ENCODE measurements at places on chromosomes 13 and 19.
A peak's percentile ranks its signal among the peaks of the same experiment; 100 is the strongest.

DNA sequence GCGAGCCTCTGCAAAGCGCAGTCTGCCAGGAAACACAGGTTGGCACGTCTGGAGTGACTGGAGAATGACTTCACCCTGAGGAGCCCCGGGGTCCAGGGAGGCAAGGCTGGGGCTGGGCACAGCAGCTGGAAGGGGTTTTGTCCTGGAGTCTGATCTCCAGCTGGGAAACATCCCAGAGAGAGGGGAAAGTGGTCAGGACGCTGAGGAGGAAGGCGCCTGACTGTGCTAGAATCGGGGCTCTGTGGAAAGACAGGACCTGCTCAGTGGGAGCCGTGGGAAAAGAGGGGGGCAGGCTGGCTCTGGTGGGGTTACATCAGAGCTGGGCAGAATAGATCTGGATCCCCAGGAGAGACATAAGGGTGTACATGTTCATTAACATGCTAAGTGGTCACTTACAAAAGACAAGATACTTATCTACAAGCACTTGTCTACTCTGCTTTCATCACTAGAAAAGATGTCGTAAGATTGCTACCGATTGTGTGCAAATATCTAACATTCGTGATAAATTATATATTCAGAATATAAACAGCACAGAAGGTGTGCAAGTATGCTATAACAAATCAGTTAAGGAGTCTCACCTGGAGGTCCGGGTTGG is 106.6 kb downstream of the COL4A1 start:
- DNase-seq = no peak

DNA sequence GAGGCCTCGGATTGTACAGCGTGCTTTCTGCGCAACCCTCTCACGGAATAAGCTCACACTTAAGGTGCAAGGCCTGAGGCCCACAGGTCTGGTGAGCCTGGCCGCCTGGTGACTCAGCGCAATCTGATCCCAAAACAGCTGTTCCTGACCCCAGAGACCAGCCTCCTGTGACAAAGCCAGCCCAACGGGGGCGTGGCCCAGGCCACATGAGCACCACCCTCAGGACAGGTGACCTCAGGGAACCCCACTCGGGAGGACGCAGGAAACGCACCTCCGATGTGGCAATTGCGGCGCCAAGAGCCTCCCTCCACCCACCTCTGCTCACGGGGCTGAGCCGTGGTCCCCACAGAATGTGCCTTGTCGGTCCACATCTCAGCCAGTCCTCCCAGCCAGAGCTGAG is 26.4 kb downstream of the GRTP1 start:
- DNase-seq = no peak

DNA sequence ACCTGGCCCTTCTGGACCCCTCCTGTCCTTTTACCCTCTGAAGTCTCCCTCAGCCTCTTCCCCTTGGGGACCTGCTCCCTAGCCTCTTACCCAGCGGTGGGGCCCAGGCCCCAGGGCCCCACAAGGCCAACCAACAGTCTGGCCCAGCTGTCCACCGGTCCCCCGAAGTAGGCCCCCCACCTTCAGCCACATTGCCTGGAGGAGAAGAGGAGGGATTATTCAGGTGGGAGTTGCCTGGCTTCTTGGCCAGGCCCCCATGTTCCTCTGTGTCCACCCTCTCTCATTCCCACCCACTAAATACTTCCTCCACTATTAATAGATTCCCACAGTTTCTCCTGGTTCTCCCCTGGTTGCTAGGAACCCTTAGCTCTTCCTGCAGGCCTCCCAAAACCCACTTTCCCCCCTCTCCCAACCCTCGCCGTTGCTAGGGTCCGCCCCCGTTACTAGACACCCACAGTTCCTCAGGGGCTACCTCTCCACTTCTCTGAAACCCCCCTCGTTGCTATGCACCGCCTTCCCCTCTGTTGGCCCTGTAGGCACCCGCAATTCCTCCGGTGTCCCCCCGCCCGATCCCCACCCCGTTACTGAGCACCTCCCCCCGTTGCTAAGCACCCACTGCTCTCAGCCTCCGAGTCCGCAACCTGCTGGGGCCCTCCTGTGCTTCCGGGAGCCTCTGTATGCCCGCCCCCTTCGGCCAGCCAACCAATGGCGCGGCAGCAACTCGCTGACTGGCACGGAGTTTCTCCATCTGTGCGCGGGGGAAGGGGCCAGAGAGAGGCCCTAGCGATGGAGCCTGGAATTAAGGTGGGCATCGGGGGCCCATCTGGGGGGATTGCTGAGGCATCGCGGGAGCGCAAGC is 2.0 kb downstream of the COQ8B start:
- DNase-seq = peak; percentile 97

DNA sequence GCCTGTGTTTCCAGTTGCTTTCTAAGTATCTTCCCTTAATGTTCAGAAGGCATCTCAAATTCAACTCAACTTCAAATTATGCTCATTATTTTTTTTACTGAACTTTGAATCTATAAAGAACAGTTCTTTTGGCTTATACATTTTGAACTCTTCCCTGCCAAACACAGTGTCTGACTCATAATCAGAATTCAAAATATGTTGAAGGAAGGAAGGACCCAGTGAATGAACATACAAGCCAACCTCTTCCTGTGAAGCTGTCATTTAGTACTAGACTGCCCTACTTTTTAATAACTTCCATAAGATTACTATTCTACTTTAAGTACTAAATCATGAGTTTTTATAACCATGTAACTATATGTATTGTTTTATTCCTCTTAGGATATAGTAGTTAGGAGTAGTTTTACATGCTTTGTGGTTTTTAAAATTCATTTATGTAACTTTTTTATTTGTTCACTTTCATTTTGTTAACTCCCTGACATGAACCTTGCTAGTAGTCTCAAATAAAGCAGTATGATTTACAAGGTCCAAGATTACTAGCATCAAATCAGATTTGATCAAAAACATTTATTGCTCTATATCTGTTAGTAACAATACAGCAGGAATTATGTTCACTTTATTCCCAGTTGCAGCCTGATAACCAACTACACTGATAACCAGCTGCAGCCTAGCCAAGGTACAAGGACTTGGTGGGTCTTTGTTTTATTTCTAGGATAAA is 6.4 kb downstream of the NUDT15 start:
- no peak for DNase-seq

GRCh38 chr13:114142640-114143490 is 10.4 kb upstream of the RASA3 start:
- DNase-seq = peak; percentile 82
